Thymus (tissue), 14 donors: ENCODE measurements at places on chromosomes 12 and 14.

GRCh38 chr12:22268973-22269372, 65.5 kb downstream of the ST8SIA1 start:
- DNase-seq = no peak

- DNase-seq = no peak
Observed at GRCh38 chr12:121806546-121807423, 3.0 kb downstream of the SETD1B start.

- DNase-seq = no peak
Observed at GRCh38 chr12:53710091-53710490, 17.2 kb downstream of the CALCOCO1 start.

- DNase-seq = no peak
Observed at GRCh38 chr14:94395282-94395887, 7.0 kb upstream of the SERPINA1 start.

- DNase-seq = no peak
Observed at GRCh38 chr14:104421401-104421821, 158.2 kb upstream of the C14orf180 start.
